ENCODE measurements at places on chromosomes 16 and 17. TPM values are rescaled to one million over a fixed set of nuclear protein-coding genes. Genes with fewer than 3 reads are reported as not detected.

The RNF43 gene
- 1.2 TPM for total RNA-seq

The ZNF205 gene
- not detected for total RNA-seq

The ZP2 gene
- not detected for total RNA-seq

The TM4SF5 gene
- not detected for total RNA-seq

The NAT9 gene
- 70.3 TPM for total RNA-seq

The CCL17 gene
- not detected for total RNA-seq

The NUPR1 gene
- not detected for total RNA-seq

The SNX20 gene
- total RNA-seq = 88.9 TPM

The TEX14 gene
- 1.6 TPM for total RNA-seq

The FSCN2 gene
- 1.0 TPM for total RNA-seq

The LPO gene
- not detected for total RNA-seq

The TMEM114 gene
- total RNA-seq = not detected

The CSNK2A2 gene
- 63.6 TPM for total RNA-seq

The ELOB gene
- 86.8 TPM for total RNA-seq

The TBC1D3B gene
- 11.5 TPM for total RNA-seq

The CCT6B gene
- total RNA-seq = 2.1 TPM

The CLEC18C gene
- 1.0 TPM for total RNA-seq

The FOXN1 gene
- total RNA-seq = not detected

The ORC6 gene
- 3.0 TPM for total RNA-seq

The PLD6 gene
- 12.8 TPM for total RNA-seq

The NLE1 gene
- total RNA-seq = 20.1 TPM

The RBFOX1 gene
- total RNA-seq = not detected

The FAAP100 gene
- 56.0 TPM for total RNA-seq

The TRIM72 gene
- not detected for total RNA-seq

The STH gene
- not detected for total RNA-seq

The GAST gene
- total RNA-seq = not detected

The SMG1 gene
- total RNA-seq = 177 TPM

The IRX5 gene
- total RNA-seq = not detected

The SHCBP1 gene
- total RNA-seq = 0.36 TPM

The RNF222 gene
- 0.17 TPM for total RNA-seq

The ATP6V0D1 gene
- 42.8 TPM for total RNA-seq

The CLEC18B gene
- total RNA-seq = 1.3 TPM

The PPM1E gene
- not detected for total RNA-seq

The C16orf92 gene
- not detected for total RNA-seq

The ETV4 gene
- not detected for total RNA-seq

The TPSD1 gene
- not detected for total RNA-seq

The KCNAB3 gene
- total RNA-seq = 13.4 TPM

The ZNF469 gene
- total RNA-seq = 0.61 TPM

The C17orf113 gene
- 0.76 TPM for total RNA-seq

The RAMP2 gene
- total RNA-seq = not detected

The DNAI2 gene
- 8.4 TPM for total RNA-seq

The CDRT15L2 gene
- not detected for total RNA-seq

The CTF1 gene
- total RNA-seq = 0.19 TPM

The OR3A2 gene
- total RNA-seq = 2.4 TPM

The MYH2 gene
- total RNA-seq = not detected

The RHBDL1 gene
- 2.2 TPM for total RNA-seq

The ACSF2 gene
- total RNA-seq = 20.8 TPM

The CDH15 gene
- total RNA-seq = not detected

Data from CD4-positive, alpha-beta memory T cell (primary cell).